IPS DF 19.7 (cell line): ENCODE measurements at places on chromosomes 5 and 9.
A peak's percentile ranks its signal among the peaks of the same experiment; 100 is the strongest.

DNA sequence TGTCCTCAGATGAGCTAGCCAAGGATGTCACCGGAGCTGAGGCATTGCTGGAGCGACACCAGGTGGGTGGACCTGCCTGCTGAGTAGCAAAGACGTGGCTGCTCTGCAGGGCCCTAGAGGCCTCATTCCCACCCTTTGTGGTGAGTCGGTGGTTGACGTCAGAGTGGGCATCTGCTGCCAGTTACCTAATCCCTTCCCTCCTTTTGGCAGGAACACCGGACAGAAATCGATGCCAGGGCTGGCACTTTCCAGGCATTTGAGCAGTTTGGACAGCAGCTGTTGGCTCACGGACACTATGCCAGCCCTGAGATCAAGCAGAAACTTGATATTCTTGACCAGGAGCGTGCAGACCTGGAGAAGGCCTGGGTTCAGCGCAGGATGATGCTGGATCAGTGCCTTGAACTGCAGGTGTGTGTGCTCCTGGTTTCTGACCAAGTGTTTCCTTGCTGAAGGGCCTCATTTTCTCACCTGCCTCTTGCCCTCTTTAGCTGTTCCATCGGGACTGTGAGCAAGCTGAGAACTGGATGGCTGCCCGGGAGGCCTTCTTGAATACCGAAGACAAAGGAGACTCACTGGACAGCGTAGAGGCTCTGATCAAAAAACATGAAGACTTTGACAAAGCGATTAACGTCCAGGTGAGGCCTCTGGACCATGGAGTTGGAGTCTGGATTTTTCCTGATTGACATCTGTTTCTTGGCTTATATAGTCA, 48.9 kb downstream of the DYNC2I2 start:
- DNase-seq: no peak

- DNase-seq: no peak
Observed at GRCh38 chr9:108634672-108635462, 220.9 kb downstream of the ACTL7B start.

- no peak for DNase-seq
Observed at GRCh38 chr9:79619930-79620329, 48.2 kb downstream of the TLE4 start.

DNA sequence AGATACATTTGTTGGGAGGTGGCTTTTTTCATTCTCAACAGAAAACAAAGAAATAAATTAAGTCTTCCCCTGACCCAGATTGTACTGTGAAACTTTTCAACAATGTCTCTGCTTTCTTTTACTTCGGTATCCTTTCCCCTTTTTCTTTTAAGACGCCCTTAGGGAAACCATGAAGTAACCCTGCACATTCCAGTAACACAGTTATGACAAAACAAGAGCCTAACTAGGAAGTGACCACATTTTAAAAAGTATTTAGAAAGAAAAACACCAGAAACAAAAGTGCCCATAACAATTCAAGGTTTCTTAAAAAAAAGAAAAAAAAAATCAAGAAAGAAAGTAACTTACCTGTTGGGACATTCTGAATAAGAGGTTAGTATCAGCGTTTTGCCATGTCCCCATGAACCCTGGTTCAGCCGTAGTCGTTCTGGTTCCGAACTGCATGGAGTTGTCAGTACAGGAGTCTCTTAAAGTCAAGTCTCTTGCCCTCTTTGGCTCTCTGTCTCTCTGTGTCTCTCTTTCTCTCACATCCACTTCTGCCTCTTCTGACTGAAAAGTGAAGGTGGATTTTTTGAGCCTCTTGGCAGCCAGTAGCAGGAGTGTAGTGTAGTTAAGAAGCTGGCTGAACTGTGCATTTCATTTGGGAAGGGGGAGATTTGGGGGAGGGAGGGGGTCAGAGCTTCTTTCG, 142.9 kb downstream of the BNC2 start:
- DNase-seq: no peak

DNA sequence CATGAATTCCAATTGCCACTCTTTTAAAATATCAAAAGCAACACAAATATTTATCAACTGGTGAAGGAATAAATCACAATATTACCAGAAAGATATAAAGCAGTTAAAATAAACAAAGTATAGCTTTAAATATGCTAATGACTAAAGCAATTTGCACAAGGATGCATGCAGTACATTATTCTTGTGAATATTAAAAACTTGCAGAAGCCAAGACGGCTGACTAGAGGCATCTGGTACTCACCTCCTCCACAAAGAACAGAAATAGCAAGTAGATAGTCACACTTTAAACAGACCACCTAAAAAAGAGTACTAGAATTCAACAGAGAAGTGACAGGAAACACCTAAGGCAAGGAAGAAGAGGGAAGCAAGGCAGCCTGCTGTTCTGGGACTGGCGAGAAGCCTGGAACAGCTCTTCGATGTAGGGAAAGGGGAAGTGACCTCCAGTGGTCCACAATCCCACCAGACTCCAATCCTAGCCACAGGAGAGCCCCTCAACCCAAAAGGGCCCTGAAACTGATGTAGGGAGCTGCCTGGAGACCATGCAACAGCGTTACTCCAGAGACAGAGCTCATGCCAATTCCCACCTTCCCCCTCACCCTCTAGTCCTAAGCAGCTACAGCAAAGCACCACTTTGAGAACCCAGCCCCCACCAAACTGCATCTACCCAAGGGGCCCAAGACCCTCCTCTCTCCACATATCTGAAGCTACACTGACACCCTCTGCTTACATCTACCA, 86.3 kb downstream of the LPAR1 start:
- no peak for DNase-seq

DNA sequence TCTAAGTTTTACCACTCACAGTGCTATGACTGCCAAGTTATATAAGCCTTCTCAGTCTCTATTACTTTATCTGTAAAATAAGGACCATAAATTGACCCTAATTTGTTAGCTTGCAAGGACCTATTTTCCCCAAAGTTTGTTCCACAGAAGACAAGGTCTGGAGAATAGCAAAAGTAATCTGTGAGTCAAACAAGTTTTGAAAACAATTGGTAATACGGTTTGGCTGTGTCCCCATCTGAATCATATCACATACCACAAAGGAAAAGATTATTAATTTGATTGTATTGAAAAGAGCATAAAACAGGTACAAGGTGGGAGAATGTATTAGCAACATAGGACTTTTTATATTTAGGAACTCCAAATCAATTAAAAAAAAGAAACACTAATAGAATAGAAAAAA, 124.0 kb upstream of the TARS1 start:
- DNase-seq: no peak

- DNase-seq: peak; percentile 20
Observed at GRCh38 chr9:9557804-9558334, 1054.9 kb downstream of the PTPRD start.

GRCh38 chr5:20030125-20030524, 42.1 kb upstream of the CDH18 start:
- DNase-seq: no peak

GRCh38 chr9:3647652-3648051, 121.9 kb upstream of the RFX3 start:
- no peak for DNase-seq

DNA sequence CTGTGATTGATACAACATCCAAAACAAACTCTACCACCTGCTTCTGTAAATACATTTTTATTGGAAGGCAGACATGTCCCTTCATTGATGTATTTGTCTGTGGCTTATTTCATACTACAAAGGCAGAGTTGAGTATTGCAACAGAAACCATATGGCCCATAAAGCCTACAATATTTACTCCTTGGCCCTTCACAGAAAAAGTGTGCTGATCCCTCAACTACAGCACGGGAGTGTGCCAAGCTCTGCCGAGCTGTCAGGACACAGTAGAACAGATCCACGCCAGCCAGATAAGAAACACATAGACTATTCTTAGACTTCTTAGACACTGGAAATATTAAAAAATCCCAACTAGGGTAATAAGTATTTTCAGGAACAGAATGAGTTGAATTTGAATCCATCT, 13.2 kb downstream of the TICAM2 start:
- no peak for DNase-seq

DNA sequence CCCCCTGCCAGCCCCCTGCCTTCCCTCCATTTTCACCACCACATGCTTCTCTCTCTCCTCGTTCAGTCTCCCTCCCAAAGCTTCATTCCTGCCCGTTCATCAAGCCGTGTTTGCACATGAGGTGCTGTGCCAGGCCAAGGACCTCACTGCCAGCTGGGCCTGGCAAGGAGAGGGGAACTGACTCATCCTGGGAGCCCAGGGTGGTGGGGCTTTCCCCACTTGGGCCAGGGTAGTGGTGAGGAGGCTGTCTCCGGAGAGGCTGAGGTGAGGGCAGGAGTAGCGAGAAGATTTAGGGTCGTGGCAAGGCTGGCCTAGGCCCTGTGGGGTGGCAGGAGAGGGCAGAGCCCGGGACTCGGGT, 30.4 kb upstream of the NOTCH1 start:
- no peak for DNase-seq

DNA sequence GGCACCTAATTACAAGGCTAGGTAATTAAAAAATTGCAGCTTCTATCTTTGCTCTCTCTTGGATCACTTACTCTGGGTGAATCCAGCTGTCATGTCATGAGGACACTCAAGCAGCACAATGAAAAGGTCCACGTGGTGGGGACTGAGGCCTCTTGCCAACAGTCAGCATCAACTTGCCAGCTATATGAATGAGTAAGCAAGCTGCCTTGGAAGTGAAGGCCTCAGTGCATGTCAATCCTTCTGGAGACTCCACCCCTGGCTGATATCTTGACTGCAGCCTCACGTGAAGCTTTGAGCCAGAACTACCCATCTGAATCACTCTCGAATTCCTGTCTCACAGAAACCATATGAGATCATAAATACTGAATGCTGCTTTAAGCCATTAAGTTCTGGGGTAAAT, 140.5 kb downstream of the SNX18 start:
- DNase-seq: no peak
